SIG-M5 (cell line): ENCODE measurements at places on chromosomes 16 and 17.

DNA sequence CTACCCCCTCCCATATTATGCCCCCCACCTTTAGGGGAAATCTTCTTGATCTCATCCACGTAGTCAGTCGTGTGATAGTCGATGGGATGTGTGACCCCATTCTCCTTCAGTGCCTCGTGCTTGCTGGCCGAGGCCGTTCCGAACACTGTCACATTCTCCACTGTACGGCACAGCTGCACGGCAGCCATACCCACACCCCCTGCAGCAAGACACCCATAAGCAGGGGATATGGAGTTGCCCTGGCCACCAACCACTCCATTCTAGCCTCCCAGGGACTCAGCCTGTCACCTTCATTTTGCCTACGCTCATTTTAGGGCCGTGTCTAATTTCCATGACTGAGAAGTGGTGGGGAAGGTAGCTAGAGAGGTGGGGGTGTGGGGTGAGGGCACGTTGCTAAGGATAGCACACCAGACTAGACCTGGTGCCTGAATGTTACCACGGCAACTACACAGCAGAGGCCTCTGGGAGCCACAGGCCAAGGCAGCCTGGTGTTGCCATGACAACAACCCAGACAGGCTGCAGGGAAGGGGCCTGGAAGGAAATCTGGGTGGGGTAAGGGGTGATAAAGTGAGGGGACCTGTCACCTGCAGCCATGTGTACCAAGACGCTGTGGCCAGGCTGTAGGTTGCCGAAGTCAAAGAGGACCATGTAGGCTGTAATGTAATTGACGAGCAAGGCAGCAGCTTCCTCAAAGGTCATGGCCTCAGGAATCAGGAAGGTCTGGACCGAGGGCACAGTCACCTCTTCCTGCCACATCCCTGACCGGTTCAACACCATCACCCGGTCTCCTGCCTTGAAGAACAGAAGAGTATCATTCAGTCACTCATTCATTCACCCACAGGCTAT, 4.0 kb downstream of the VAT1 start:
- DNase-seq, result no peak

DNA sequence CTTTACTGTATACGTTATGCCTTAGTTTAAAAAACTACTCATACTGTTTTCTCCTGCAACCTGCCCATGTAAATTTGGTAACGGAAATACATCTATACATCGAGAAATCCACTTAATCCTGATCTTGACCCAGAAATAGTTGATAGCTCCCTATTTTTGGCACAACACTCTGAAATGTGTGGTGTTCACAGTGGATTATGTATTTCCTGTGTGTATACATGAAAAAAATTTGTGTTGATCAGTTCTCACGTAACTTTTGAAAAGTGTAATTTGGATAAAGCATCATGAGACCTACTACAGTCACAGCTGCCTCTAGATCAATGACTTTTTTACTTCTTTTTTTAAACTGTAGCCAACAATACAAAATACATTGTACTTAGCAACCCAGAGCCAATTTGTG, 90.7 kb downstream of the VMP1 start:
- DNase-seq, result no peak

- no peak for DNase-seq
Observed at GRCh38 chr17:39605492-39606433, 2.0 kb downstream of the NEUROD2 start.

DNA sequence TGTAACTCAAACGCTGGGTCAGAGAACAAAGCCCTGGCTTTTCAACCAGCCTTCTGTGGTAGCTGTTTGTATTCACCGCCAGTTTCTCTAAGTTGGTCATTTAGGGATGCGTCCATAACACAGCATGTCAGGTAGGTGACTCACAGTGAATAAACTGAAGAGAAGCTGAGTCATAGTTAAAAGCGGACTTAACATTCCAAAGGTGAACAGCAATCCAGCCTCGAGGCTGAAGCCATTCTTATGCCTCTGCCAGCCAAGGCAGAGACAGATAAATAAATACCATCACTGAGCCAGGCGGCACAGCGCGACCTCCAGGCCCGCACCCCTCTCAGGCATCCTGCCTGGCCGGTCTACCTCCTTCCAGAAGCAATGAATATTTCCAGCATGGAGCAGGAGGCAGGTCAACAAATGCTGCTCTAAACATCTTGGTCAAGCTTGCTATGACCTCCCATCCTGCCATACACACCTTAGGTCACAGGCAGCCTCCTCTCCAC, 12.4 kb upstream of the CACNG4 start:
- DNase-seq, result no peak

- no peak for DNase-seq
Observed at GRCh38 chr16:49849037-49849753, 6.7 kb downstream of the ZNF423 start.

DNA sequence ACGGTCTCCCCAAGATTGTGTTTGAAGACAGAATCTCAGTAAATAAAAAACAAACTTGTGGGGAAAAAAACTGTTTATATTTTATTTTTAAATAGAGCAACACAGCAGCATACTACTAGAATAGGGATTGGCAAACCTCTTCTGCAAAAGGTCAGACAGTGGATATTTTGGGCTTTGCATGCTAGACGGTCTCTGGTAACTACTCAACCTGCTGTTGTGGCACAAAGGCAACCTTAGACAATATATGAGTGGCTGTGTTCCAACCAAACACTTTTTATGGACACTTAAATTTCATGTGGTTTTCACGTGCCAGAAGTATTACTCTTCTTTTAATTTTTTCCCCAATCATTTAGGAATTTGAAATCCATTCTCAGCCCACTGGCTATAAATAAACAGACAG, 55.0 kb downstream of the IRX5 start:
- DNase-seq, result no peak

DNA sequence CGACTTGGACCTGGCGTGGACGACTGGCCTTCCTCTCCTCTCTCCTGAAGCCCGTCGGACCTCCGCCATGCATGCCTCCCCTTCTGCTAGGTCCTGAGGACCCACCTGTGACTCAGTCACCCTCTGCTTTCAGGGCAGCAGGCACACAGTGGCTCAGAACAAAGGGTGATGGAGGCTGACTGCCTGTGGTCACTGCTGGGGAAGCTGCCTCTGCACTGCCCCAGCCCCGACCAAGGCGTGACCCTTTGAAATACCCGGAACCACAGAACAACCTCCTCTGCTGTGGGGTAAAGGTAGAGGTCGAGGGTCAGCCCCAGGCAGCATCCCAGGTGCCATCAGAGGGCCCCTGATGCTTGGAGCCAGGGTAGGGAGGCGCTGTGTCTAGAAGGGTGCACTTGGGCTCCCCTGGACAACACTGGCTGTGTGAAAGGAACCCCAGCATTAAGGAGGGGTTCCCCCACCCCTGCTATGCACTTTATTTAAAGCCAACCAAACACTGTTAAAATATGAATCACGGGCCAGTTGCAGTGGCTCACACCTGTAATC, 12.5 kb upstream of the SLC4A1 start:
- no peak for DNase-seq
